Fibroblast of villous mesenchyme (primary cell): ENCODE measurements at places on chromosomes 3 and 15. TPM values are rescaled to one million over a fixed set of nuclear protein-coding genes. Genes with fewer than 3 reads are reported as not detected.

Gene ALCAM
- 86.3 and 139 TPM in 2 replicates for total RNA-seq

Gene EFCAB12
- not detected in 2 replicates for total RNA-seq

Gene GOLGA8S
- under 0.01 TPM in 2 replicates for total RNA-seq

Gene CCR9
- total RNA-seq: not detected in 2 replicates

Gene ILDR1
- total RNA-seq: not detected in 2 replicates

Gene THSD4
- 60.2 and 76.4 TPM in 2 replicates for total RNA-seq

Gene SLC28A2
- total RNA-seq: not detected in 2 replicates
